ENCODE measurements at places on chromosomes 12 and 14.
A peak's percentile ranks its signal among the peaks of the same experiment; 100 is the strongest.

DNA sequence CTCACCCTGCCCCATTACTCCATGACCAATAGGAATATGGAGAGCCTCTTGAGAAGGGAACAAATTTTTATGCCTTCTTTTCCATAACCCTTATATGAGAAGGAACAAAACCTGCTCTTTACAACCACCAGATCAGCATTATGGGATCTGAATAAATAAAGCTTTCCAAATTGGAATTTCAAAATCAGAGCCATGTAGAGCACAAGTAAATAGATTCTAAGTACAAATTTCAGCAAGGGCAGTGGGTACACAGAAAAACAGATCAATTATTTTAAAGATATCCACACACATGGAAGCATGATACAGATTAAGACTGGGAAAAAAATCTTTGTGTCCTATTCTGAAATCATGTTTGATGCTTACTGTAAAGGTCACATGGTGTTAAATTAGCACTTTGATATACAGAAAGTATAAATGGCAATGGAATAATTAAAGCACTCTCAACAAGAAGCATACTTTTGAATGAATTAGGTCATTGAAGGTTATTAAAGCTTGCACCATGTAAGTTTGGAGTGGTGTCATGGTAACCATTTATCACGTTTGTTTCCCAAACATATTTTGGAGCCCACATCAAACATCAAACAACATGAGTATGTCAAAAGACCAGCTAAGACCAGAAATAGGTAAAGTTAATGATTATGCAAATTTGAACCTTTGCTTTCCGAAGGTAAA, 75.9 kb upstream of the AVPR1A start:
- no peak for DNase-seq

- DNase-seq, result no peak
Observed at GRCh38 chr12:97404543-97404942, 58.1 kb upstream of the RMST start.

DNA sequence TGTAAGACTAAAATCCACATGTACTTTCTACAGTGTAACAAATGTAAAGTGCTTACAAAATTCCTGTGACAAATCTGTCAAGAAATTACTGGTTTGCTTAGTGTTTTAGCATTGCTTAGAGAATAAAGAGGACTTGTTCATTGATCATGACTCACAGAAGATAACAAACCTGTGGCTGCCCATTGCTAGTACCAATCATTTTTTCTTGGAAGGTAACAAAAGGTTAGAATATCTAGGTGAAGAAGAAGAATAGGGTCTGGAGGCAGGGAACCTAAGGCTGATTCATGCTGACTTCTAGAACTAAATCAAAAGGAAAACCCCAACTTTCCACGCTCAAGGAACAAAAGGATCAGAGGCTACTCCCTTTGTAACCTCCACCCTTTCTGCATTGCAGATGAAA, 232.7 kb upstream of the ABCD2 start:
- DNase-seq, result no peak

DNA sequence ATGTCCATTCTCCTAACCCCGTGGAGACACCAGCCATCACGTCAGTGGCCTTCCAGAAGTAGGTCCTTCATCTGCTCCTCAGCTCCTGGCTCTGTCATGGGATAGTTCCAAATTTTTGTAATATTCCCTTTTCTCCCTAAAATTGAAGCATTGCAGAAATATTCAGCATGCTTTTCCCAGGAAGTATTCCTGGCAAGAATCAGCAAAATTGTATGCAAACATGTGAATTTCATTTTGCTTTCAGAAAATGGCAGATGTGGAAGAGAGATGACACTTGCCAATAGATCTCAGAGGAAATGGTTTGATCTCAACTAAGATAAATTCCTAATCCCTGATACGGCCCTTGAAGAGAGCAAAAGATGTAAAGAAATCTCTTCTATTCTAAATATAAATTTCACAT, 298.9 kb downstream of the ITPR2 start:
- DNase-seq, result no peak

- no peak for DNase-seq
Observed at GRCh38 chr14:44396226-44396625, 110.9 kb downstream of the FSCB start.

DNA sequence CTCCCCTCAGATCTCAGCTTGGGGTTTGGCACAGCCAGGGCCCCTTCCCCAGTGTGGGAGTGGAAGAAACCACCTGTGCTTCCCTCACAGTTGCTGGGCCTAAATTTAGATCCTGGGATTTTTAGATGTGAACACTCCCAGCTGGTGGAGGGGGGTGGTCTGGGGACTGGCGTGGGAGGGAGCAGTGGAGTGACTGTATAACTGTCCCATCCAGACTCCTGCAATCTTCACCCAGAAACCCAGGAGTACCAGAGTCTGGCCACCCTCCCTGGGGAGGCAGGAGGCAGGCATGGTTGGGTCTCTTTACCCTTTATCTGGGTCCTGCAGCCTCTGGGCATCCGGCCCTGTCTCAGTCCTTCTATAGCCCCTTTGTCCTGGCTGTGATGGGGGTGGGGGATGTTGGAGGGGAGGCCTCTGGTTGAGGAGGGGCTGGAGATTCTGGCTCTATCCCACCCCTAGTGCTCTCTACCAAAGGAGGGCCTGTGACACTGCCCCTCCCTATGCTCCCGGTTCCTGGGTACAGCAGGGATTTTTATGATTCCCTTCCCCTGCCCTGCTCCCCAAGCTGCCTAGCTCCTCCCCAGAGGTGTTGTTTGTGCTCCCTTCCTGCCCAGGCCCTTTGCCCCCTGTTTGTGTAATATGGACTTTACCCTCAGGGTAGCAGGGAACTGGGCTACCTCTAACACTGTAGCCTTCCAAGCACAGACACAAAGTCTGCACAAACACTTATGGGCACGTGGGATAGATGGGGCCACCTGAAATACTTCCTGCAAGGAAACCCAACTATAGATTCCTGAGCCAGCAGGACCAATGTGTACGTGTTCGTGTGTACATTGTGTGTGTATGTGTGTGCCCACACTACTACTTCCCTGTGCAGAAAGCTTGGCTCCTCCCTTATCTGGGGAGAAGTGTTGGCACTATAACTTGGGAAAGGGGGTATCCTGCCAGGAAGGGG, 1.7 kb downstream of the ERBB3 start:
- DNase-seq, result no peak

GRCh38 chr14:28382444-28383190, 384.0 kb upstream of the FOXG1 start:
- peak; percentile 90 for DNase-seq

GRCh38 chr12:101855976-101856375, 21.4 kb upstream of the DRAM1 start:
- DNase-seq, result no peak

- no peak for DNase-seq
Observed at GRCh38 chr12:108634341-108634751, 652 bp upstream of the SELPLG start.

DNA sequence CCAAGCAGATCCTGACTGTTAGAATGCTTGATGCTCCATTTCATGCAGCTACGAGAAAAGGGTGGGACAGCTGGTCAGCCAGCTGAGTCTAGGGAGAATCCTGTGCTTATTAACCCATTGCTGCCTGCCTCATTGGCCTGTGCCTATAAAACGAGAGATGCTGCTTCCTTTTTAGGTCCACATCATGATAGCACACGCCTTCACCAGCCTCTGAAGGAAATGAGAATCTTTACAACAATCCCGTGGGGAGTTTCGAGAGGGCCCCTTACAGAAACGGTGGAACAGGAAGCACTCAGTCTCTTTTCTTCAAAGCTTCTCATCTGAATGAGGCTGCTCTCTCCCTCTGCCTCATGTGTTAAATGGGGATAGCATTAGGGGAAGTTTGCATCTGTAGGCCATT, 147.3 kb upstream of the RFLNA start:
- no peak for DNase-seq

DNA sequence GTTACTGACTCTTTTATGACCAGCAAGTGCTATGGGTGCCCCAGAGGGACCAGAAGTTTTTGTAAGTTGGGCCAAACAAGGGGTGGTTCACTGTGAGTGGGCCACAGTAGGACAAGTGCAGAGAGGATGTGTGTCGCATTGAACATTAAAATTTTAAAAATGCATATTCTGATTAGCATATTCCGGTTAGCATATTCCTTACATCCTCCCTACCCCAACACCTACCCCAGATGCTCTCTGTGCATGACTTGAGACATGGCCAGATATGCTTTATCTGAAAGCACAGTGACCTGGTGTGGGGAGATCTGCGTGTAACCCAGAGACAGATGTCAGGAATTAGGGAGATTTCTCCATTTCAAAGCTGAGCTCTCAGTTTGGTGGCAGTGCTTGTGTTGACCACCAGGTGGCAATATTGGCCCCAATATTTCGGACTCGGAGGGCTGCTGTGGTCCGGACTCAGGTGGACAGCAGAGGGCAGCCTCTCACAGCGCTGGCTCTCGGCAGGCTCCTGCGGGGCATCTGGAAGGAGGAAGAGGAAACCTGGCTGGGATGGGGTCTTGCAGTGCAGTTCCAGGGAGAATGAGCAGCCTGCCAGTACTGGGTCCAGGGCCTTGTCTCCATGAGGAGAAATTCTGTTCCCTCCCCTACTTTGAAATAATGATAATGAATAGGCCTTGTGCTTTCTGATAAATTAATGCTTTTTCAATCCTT, 1.6 kb upstream of the CEBPE start:
- peak; percentile 36 for DNase-seq

- no peak for DNase-seq
Observed at GRCh38 chr14:99432485-99432884, 48.2 kb downstream of the SETD3 start.

- no peak for DNase-seq
Observed at GRCh38 chr14:53571641-53572328, 384.8 kb downstream of the BMP4 start.

- no peak for DNase-seq
Observed at GRCh38 chr12:31370531-31371255, 44.7 kb upstream of the SINHCAF start.

DNA sequence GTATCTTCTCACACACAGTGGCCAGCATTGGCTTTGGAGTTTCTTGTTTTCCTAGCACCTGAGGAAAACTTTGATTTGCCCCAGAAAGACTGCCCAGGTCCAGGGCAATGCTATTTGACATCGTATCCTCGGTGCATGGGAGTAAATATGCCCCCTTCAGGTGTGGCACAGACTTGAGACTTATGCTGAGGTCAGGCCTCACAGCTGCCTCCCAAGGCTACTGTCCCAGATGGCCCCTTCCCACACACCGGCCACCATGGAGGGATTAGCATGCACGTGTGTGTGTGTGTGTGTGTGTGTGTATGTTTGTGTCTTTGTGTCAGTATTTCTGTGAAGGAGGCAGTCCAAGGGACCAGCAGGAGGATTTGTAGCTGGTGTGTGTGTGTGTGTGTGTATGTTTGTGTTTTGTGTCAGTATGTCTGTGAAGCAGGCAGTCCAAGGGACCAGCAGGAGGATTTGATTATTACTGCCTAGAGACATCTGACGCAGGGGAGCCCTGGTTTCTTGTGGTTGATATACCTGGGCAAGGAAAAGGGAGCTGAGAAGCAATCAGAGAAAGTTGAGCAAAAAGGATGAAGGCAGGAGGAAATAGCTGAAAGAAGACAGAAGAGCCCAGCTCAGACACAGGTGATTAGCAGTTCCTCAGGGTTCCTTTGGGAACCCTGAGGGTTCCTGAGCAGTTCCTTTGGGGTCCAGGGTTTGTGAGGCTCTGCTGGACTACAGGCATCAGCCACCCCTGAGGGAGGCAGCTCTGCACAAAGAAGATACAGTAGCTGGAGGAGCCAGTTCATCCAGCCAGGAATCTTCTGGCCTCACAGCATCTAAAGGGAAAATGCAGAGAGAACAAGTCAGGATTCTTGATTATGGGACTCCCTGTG, 42.2 kb downstream of the COX16 start:
- DNase-seq, result no peak

DNA sequence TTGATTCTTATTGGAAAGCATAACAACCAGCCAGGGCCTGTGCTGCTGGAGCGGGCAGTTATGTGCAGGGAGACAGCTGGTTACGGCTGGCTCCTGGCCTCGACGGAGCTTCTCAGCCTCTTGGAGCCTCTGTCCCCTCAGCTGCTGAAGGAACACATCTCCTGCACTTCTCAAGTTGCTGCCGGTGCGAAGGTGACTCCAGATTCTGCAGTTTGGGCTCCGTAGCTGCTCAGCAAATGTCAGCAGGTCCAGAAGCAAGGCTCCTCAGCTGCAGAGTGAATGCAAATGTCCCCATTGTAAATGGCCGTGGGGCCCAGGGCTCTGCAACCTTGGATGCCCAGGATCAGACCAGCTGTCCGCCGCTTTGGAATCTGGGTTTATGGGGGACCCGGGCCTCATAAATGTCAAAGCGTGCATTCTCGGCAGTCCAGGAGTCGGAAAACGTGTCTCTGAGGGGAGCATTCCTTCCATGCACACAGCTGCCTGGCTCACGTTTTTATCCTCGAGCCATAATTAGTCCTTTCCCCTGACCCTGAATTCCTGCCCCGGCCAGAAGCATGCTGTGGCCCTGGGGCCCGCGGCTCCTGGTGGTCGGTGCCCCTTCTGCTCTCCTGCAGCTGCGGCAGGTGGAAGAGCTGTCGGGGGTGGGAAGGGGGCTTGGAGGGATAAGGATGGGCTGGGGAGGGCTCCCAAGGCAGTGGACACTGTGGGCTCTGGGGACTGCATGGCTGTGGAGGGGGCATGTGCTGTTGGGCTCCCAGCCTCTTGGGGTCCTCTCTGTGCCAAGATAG, 106.0 kb downstream of the KIF26A start:
- no peak for DNase-seq
